ENCODE measurements at places on chromosomes 5 and 9.

- no peak for DNase-seq
Measured at GRCh38 chr5:52767217-52767743, 20.4 kb upstream of the ITGA1 start.

DNA sequence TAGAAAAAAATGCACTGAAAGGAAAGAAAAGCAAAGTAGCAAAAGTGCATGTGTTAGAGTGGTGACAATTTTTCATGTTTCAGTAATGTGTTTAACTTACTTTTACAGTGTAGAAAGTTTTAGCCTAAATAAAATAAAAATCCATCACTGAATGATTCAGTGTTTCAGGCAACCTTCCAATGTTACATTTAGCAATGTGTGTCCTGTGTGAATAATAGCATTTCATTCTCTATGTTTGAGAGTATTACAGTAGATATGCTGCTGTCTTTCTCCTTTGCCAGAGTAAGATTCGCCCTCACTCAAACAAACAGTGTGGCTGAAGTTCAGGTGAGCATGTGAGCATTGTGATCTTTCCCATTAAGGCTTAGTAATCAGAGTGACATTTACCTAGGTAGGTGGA is 171.1 kb downstream of the TARS1 start:
- no peak for DNase-seq

DNA sequence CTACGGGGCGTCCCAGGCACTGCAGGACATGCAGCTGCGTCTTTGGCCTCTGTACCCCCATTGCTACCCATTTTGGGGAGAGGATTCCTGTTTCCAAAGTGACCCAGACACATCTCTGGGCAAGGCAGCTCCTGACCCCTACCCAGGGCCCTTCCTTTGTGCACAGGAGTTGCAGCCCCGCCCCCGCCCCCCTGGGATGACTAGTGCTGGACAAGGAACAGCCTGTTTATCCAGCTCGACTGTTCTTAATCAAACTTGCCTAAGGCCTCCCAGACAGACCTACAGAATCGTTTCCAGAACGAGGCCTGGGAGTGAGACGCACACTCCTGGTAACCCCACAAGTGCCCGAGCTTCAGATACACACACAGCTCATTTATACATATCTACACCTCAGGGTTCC is 13.2 kb downstream of the DIPK1B start:
- DNase-seq = no peak

DNA sequence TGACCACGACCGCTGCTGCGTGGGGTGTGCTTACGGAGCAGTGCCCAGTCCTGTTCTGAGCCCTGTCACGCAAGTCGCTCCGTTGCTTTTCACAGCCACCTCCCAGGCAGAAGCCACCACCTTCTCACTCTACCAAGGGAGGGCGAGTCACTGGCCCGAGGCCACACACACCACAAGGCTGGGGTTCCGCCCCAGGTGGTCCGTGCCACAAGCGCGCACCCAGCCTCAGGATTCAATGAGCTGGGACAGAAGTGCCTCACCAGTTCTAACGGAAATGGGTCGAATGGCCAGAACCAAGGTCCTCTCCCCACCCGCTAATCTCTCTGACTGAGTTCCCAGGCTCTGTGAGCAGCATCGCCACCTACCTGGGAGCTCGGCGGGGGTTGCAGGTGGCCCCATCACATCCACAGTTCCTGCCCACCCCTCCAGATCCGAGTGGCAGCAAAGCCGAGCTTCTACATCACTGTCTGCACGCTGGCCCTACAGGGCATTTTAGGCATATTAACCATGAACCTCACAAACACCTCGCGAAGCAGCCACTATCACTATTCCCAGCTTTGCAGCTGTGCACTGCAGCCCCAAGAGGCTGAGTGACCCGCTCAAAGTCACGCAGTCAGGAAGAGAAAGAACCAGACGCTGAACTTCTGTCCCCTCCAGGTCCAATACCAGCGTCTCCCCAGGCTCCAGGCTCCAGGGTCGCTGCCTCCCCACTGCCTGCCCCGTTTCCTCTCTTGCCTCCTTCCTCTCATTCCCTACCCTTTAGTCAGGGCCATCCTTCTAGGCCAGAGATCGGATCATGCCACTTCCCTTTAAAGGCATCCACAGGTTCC is 92.1 kb upstream of the PHYKPL start:
- no peak for DNase-seq

- DNase-seq = no peak
Measured at GRCh38 chr9:21028466-21028865, 3.0 kb downstream of the HACD4 start.

GRCh38 chr5:123297866-123298265 is 125.3 kb downstream of the CEP120 start:
- DNase-seq = no peak

GRCh38 chr5:151707567-151707966 is 20.9 kb upstream of the SPARC start:
- DNase-seq = peak; percentile 27

- peak; percentile 84 for DNase-seq
Measured at GRCh38 chr9:106697390-106697749, 165.6 kb upstream of the ZNF462 start.

DNA sequence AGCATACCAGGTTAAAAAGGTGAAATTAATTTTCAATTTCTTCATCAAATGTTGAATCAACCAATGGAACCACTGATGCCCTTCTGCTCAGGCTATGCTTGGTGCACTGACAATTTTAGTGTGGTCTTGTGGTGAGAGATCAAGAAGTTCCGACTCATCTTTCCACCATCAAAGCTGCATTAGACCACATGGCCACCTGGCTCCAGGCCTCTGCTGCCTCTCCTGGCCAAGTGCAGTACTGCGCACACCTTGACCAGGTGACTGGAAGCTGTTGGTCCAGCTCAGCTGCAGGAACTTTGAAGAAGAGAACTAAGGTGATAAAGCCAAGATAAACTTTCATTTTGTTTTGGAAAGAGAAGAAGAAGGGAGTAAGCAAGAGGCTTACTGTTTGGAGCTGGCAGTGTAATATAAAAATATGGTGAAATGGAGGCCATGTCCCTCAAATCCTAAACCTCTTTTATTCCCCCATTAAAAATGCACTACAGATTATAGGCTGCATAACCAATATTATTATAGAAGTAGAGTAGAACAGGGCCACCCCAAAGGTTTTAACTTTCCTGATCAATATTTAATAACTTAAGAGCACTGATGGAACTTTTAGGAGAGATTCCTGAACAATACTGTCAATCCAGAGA is 315.5 kb upstream of the C9orf72 start:
- peak; percentile 61 for DNase-seq

DNA sequence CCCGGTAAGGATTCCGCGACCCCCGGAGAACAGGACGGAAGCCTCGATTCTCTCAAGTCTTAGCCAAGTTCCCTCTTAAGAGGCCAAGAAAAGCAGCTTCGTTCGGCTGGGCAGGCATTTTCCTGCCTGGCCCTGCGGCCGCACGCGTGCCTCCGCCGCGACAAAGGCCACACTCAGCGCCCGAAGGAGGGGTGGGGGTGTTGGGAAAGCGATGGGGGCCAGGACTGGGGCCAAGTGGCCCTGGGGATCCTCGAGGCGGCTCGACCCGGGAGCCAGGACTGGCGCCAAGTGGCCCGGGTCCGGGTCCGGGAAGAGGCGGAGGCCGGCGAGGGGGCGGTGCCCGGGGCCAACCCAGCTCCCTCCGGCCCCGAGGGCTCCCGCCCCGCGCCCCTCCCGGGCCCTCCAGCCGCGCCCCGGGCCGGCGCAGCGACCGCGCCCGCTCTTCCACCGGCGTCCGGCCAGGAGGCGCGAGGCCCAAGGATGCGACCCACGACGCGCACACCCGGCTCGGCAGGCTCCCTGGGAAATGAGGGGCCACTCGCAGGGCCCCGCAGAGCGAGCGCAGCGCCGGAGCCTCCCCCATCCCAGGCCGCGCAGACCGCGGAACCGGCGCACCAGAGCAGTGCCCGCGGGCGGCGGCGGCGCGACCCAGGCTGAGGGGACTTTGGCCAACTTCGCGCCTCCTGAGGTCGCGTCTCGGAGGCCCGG is 756 bp downstream of the VAV2 start:
- DNase-seq = peak; percentile 58

DNA sequence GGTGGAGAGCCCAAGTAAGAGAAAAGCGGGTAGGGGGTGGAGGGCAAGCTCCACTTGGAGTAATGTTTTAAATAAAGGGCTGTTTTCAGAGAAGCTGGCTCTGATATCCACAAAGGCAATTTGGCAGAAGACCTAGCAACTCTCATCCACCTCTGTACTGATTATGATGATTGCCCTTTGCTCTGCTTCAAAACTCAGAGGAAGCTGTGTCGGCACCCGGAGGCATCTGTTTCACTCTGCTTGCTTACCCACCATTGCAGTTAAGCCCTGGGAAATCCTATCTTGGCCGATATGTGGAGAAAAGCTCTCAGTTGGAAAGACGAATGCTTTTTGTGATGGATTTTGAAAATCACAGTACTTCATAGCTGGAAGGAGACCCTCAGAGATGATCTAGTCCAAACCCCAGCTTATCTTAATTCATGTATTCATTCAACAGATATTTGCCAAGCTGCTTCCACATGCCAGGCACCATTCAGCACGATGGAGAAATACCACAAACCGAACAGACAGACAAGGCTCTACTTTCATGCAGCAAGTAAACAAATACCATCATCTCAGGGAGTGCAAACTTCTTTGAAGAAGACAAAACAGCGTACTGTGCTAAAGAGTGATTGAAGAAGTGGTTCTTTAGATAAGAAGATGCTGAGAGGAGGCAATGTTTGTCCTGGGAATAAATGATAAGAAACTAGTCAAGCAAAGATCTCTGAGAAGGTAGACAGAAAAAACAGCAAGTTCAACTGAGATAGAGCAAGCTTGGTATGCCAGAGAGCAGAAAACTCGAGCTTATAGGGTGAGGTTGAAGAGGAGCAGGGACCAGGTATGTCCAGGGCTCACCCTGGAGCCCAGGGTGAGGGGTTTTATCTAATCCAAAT is 140.4 kb upstream of the SPDL1 start:
- no peak for DNase-seq

- peak; percentile 78 for DNase-seq
Measured at GRCh38 chr9:34701023-34701768, 8.7 kb downstream of the CCL21 start.

Data from NCI-H69 (cell line).